ENCODE measurements at places on chromosomes 7 and 10.

GRCh38 chr10:17379151-17379690 lies 75.2 kb downstream of the ST8SIA6 start:
- peaks cover 9% of the 10 kb centered on the region for H3K27me3 ChIP-seq
- H3K4me1 ChIP-seq: no peaks in the 10 kb centered on the region
- no peaks in the 10 kb centered on the region for H3K36me3 ChIP-seq
- no peak overlapping the region for H3K27ac ChIP-seq
- no peak overlapping the region for H3K4me3 ChIP-seq

GRCh38 chr7:156545979-156546378 lies 94.6 kb upstream of the RNF32 start:
- H3K36me3 ChIP-seq: no peaks in the 10 kb centered on the region
- H3K4me3 ChIP-seq: no peak overlapping the region
- no peaks in the 10 kb centered on the region for H3K4me1 ChIP-seq

- no peaks in the 10 kb centered on the region for H3K4me1 ChIP-seq
- H3K36me3 ChIP-seq: no peaks in the 10 kb centered on the region
- H3K27ac ChIP-seq: no peak overlapping the region
- no peak overlapping the region for H3K4me3 ChIP-seq
- DNase-seq: no peak
Measured at GRCh38 chr7:15309872-15310271, 251.9 kb downstream of the AGMO start.

DNA sequence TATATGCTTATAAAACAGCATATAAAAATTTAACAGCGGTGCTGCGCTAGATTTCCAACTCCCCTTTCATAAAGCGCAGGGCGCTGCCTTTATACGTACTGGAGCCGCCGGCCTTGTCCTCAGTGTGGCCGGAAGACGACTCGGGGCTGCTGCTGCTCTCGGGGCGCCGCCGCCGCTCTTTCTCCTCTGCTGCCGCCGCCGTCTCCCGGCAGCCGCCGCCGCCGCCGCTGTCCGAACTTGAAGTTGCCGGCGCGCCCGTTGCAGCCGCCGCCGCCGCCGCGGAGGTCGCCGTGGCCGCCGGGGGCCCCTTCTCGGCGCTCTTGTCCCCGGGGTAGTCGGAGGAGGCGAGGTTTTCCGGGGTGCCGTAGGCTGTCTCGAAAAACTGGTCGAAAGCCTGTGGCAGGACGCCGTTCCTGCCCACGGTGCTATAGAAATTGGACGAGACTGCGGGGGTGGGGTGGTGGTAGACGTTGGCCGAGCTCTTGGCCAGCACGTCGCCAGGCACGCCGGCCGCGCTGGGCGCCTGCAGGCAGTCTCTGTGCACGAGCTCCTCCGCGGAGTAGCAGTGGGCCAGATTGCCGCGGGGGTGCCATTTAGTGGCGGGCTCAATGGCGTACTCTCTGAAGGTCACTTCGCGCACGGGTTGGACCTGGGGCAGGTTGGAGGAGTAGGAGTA lies 557 bp downstream of the HOXA11 start:
- H3K27me3 ChIP-seq: peaks cover 96% of the 10 kb centered on the region
- H3K4me3 ChIP-seq: peak overlapping the region; percentile 68

DNA sequence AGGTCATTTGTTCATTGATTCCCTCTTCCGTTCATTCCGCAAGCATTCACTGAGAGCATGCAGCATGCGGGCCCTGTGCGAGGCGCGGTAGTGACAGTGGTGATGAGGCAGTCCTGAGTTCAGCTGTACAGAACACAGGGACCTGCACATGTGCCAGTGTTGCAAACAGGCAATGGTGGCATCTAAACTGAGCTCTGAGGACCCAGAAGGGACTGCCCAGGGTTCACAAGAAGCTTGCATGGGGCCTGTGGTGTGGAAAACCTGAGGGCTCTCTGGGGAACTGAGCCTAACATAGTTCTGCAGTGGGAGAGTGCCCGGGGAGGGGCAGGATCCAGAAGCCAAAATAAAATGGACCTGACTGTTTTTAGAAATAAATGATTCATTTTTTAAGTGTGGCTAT lies 13.2 kb downstream of the ZNF488 start:
- no peaks in the 10 kb centered on the region for H3K36me3 ChIP-seq
- no peak overlapping the region for H3K4me3 ChIP-seq
- H3K27ac ChIP-seq: no peak overlapping the region
- H3K4me1 ChIP-seq: no peaks in the 10 kb centered on the region
- peak; percentile 13 for DNase-seq
- peaks cover 8% of the 10 kb centered on the region for H3K27me3 ChIP-seq
